ENCODE measurements at places on chromosomes 5 and 9. TPM values are rescaled to one million over a fixed set of nuclear protein-coding genes. Genes with fewer than 3 reads are reported as not detected.

DNA sequence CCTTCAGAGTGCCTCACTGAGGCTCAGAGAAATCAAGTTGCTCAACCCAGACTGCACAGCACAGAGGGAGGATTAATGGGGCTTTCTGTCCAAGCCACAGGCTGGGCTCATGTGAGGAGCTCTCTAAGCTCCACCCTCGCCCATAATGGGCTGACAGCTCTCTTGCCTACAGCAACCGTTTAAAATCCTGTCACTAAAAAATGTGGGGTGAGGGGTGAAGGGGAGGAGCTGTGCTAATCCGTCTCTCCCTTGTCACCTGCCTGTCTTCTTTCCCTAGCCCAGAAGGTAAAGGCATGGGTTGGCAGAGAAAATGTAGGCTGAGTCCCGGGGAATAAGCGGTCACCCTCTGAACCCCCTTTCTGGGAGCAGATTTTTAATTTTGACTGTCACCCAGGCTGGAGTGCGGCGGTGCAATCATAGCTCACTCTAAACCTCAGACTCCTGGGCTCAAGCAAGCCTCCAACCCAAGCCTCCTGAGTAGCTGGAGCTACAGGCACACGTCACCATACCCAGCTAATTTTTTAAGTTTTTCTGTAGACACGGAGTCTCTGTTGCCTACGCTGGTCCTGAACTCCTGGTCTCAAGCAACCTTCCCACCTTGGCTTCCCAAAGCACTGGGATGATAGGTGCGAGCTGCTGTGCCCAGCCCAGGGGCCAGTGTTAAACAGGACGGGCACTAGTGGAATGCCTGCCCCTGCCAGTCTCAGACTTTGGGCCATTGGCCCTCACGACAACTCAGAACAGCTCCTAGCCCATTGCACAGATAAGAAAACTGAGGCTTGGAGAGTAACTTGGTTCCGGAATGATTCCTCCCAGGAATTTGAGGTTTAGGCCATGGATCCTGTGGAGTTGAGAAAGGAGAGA is 89.5 kb downstream of the LMX1B start:
- no peak overlapping the region for H3K27ac ChIP-seq
- H3K36me3 ChIP-seq, result no peaks in the 10 kb centered on the region
- H3K4me1 ChIP-seq, result peaks cover 4% of the 10 kb centered on the region
- H3K27me3 ChIP-seq, result no peaks in the 10 kb centered on the region

DNA sequence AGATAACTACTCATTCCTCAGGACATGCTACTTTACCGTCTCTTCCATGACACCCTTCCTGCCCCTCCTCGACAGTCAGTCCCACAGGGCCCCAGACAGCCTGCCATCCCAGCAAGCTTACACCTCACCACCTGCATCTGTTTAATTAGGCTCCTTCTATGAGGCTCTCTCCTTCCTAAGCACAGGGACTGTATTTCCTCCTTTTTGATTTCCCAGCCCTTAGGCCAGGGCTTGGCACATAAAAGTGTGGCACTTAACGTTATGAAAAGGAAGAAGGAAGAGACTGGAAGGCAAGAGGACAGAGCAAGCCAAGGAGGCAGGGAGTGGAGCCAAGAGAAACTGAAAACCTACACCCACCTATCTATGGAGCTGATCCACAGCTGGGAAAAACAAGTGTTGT is 146.8 kb downstream of the SIL1 start:
- H3K27me3 ChIP-seq, result no peaks in the 10 kb centered on the region
- no peaks in the 10 kb centered on the region for H3K4me1 ChIP-seq
- H3K4me3 ChIP-seq, result no peak overlapping the region
- H3K36me3 ChIP-seq, result no peaks in the 10 kb centered on the region

The NCS1 gene
- 31.6 TPM for total RNA-seq

The CORO2A gene
- 2.0 TPM for total RNA-seq

The F12 gene
- total RNA-seq, result 13.4 TPM

DNA sequence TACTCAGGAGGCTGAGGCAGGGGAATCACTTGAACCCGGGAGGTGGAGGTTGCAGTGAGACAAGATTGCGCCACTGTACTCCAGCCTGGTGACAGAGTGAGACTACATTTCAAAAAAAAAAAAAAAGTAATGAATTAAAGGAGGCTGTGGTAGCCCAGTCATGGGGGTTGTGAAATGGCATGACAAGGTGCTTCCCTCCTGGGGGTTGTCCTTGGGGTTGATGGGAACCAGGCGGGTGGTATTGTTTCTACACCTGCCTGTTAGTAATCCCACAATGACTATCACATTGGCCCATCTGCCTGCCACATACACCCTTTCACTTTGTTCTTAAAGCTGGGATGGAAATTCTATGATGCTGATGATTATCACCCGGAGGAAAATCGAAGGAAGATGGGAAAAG is 5.6 kb downstream of the IDNK start:
- no peaks in the 10 kb centered on the region for H3K36me3 ChIP-seq
- peaks cover 5% of the 10 kb centered on the region for H3K4me1 ChIP-seq
- no peak overlapping the region for H3K4me3 ChIP-seq
- no peak overlapping the region for H3K27ac ChIP-seq

DNA sequence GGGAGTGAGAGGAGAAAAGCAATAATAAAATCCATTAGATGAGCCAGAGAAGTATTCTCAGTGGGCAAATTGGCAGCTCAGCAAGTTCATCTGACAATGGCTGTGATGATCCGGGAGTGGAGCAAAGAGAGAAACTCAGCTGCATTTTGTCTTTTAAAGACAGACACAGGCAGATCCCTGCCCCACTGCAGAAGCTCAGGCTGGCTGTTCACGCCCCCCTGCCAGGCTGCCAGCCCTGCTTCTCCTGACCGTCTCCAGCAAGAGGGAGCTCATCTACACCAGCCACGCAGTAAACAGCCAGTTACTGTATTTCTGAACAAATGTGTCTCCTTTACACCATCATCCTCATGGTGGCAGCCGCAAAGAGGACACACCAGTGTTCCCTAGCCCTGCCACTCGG is 114.3 kb upstream of the SARDH start:
- H3K27me3 ChIP-seq, result no peaks in the 10 kb centered on the region
- H3K27ac ChIP-seq, result no peak overlapping the region
- H3K4me1 ChIP-seq, result no peaks in the 10 kb centered on the region
- H3K4me3 ChIP-seq, result no peak overlapping the region
- H3K36me3 ChIP-seq, result no peaks in the 10 kb centered on the region

DNA sequence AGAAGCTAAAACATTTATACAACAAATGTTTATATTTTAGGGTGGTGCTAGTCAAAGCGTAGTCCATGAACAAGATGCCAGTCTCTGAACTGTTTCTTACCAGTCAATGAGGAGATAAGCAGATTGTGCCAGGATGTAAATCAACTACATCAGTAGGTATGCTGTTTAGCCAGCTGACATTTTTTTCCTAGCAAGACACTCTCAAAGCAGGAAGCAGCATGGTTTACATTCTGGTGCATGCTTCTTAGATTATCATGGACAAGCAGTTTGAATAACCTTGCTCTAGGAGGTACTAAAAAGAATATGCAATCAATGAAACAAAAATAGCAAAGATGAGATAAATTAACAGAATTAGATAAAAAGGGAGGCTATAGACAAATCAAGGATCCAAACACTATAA is 17.0 kb downstream of the TICAM2 start:
- DNase-seq, result no peak
- H3K27ac ChIP-seq, result no peak overlapping the region
- H3K4me1 ChIP-seq, result no peaks in the 10 kb centered on the region

DNA sequence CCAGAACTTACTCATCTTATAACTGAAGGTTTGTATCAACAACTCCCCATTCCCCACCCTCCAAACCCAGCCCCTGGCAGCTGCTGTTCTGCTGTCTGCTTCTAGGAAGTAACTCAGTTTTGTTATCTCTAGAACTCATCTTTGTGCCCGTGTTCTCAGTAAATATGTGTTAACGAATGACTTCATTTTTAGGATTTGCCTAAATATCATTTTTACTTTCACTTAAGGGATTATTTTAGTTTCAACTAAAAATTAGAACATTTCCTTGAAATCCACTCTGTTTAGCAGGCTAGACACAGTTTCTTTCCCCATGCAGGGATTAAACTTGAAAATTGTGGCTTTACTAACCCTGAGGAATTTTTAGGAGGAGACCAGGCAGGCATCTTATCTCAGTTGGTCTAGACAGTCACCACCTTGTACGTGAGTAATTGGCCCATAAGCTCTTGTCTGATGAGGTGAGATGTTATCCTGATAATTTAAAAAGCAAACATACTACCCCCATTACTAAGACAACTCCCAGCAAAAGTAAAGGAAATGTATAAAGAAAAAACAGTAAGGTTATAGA is 68.2 kb upstream of the TNFAIP8 start:
- peaks cover 8% of the 10 kb centered on the region for H3K4me1 ChIP-seq
- DNase-seq, result no peak
- no peak overlapping the region for H3K27ac ChIP-seq
- no peak overlapping the region for H3K4me3 ChIP-seq
- no peaks in the 10 kb centered on the region for H3K36me3 ChIP-seq

GRCh38 chr9:127163409-127163808 is 41.0 kb upstream of the ANGPTL2 start:
- no peak overlapping the region for H3K27ac ChIP-seq
- H3K4me1 ChIP-seq, result peaks cover 4% of the 10 kb centered on the region
- H3K4me3 ChIP-seq, result no peak overlapping the region

DNA sequence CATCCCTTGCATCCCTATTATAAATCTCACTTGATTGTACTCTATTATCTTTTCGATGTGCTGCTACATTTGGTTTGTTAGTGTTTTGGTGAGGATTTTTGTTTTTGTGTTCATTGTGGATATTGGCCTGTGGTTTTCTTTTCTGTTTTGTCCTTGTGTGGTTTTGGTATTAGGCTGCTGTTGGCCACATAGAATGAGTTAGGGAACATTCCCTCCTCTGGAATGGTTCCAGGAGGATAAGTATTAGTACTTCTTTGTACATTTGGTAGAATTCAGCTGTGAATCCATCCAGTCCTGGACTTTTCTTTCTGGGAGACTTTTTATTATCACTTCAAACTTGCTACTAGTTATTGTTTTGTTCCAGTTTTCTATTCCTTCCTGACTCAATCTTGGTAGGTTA is 287.2 kb downstream of the CWC27 start:
- H3K27me3 ChIP-seq, result no peaks in the 10 kb centered on the region
- H3K4me1 ChIP-seq, result no peaks in the 10 kb centered on the region
- no peak overlapping the region for H3K27ac ChIP-seq
- no peak overlapping the region for H3K4me3 ChIP-seq

DNA sequence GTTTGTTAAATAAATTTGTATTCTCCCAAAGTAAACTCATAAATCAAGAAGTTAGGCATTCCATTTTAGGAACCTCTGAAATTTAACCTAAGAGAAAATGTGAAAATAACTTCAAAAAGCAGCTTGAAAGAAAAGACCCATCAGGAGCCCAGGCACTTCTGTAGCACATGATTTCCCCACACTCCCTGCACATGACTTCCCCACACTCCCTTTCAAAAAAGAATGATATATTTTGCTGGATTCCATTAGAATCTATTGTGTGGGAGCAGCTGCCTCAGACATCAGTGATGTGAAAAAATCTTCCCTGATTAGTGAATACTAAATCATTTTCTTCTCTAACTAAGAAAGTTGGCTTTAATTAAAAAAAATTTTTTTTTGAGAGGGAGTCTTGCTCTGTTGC is 83.3 kb downstream of the GLDC start:
- H3K27ac ChIP-seq, result no peak overlapping the region
- H3K4me3 ChIP-seq, result no peak overlapping the region
- H3K4me1 ChIP-seq, result peaks cover 8% of the 10 kb centered on the region
- DNase-seq, result no peak
- H3K27me3 ChIP-seq, result no peaks in the 10 kb centered on the region

GRCh38 chr5:32297181-32298058 is 15.3 kb downstream of the MTMR12 start:
- DNase-seq, result no peak
- H3K4me3 ChIP-seq, result no peak overlapping the region
- no peaks in the 10 kb centered on the region for H3K27me3 ChIP-seq
- H3K4me1 ChIP-seq, result no peaks in the 10 kb centered on the region
- H3K27ac ChIP-seq, result no peak overlapping the region
- H3K36me3 ChIP-seq, result no peaks in the 10 kb centered on the region
